ENCODE measurements at places on chromosomes 6 and 20.

GRCh38 chr6:157976345-157977175 is 5.1 kb upstream of the SYNJ2 start:
- DNase-seq = no peak

DNA sequence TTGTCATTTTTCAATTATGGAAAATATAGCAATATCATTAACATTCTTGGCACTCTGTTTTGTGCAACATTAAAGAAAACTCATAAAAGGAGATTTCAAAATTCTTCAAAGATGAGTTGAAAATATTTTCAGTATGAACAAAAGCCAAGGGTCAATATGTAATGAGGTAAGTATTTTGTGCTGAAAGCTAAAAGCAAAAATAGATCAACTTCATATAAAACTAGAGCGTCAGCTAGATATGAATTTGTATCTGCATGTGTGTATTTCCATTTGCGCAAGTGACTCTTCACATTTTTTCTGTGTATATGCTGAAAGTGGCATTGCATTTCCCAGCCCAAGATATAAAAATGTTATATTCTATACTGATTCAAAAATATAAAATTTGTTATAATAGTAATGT is 492.1 kb upstream of the EYS start:
- DNase-seq = no peak

DNA sequence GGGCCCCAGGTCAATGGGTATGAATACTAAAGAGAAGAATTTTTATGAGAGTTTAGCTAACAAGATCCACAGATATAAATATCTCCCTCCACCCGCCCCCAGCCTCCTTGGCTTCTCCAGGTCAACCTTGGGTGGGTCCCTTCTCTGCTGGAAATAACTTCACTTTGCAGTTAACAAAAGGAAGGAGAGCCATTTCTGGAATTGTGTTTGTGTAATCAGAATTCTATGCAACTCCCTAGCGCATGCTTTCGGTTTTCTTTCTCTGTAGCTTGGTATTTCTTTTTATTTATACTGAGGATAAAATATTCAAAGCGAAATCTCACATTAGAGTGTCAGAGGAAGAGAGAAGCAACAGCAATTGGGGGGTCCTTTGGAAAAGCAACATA is 27.1 kb downstream of the RIPOR2 start:
- no peak for DNase-seq

DNA sequence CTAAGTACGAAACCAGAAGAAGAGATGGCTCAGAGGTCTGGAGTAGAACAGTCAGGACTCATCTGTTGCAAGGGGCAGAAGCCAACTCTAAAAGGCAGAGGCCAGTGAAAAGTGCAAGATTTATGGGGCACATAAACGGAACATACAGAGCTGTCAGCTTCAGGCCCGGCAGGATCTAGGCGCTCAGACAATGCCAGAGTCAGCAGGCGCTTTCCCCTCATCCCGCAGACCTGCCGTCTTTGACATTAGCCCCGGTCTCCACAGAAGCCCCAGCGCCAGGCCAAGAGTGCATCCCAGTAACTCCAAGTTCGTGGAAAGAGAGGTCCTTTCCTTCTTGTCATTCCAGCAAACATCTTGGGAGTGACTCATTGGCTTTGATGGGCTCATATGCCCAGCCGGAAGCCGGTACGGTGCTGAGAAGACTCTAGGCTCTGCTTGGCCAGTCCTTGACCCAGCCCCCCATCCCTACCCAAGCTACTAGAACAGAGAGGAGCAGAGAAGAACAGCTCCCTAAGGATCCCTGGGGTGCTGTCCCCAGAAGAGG is 260.9 kb downstream of the TAF4 start:
- no peak for DNase-seq

DNA sequence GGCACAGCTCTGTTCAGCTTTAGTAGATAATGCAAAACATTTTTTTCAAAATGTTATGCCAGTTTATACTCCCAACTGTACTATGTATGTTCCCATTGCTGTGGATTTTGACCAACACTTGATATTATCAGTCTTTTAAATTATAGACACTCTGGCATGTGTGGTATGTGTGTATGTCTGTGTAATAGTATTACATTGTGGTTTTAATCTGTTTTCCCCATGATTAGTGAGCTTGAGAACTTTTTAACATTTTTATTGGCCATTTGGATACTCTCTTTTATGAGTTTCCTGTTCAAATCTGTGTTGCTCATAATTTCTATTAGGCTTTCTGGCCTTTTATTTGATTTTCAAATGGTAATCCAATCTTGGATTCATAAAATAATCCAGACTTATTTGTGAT is 69.2 kb upstream of the TXNDC5 start:
- no peak for DNase-seq

- no peak for DNase-seq
These were observed 4.5 kb downstream of the MRPL14 start for GRCh38 chr6:44122801-44123200.

- DNase-seq = no peak
These were observed 339.9 kb upstream of the RNF217 start for GRCh38 chr6:124622351-124622750.

DNA sequence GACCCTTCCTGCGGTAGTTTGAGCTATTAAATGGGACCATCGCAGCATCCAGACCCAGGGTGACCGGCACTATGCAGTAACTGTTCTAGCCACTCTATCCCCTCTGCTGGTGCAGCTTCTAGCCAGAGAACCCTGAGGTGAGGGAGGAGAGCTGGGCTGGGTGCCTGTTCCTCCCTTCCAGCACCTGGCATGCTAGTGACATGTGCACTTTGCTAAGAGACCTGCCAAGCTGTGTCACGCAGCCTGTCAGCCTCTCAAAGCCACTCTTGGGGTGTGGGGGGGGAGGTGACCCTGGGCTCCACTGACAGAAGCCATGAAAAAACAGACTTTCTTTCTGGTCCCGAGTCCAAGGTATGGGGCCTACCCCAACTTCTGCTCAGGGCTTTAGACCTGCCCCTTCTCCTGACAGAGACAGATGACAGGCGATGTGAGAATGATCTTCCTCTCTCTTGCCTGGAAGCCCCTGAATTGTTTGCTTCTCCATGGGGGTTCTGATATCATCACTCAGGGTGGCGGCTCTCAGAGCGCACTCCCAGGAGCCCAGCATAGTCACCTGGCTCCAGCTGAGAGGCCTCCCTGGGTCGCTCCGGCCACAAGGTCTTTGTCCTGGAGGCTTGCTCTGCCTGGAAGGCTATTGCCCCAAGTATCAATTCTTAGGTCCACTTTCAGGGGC is 47.2 kb upstream of the MLN start:
- no peak for DNase-seq

DNA sequence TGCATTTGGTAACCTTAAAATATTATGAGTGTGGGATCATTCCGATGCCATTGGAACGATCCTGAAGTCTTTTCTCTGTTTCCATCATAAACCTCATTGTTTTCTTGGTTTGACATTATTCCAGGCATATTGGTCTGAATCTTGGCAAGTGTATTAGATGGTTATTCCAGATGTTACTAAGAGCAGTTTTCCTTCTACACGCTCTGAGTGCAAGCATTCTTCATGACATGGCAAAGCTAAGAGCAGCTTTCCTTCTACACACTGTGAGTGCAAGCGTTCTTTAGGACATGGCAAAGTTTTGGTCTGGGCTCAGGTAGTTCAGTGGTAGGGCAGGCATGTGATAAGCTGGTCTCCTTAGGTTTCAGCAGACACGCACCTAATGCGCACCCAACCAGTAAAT is 53.0 kb downstream of the SMOC2 start:
- DNase-seq = no peak

DNA sequence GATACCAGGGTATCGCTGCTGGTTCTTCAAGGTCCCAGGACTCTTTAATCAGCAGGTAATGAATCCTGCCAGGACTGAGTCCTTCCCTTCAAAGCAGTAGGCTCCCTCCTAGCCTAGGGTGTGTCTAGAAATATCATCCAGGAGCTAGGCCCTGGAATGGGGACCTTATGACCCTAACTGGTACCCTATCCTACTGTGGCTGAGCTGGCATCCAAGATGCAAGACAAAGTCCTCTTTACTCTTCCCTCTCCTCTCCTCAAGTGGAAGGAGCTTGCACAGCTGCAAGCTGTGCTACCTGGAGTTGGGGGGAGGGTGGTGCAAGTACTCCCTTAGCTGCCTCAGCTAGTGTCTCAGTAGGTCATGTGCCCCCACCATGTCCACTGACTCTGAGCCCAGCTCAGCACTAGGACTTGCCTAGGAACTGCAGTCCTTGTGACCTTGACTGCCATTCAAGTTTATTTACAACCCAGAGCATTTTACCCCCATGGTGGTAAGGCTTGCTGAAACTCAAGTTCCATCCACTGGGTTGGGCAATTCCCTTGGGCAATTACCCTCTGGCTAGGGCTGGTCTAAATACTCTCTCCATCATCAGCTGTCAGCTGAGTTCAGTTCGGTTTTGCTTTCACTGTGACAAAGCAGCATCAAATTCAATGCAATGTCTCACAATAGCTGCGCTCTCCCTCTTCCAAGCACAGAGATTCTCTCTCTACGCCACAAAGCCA is 48.4 kb upstream of the TOP1 start:
- no peak for DNase-seq

DNA sequence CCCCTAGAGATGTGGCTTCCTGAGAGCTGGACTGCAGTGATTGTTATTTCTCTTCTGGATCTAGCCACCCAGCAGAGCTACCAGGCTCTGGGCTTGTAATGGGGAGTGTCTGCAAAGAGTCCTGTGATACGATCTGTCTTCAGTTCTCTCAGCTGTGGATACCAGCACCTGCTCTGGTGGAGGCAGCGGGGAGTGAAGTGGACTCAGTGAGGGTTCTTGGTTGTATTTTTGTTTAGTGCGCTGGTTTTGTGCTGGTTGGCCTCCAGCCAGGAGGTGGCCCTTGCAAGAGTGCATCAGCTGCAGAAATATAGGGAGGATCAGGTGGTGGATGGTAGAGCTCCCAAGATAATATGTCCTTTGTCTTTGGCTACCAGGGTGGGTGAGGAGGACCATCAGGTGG is 33.7 kb downstream of the PAX1 start:
- no peak for DNase-seq

GRCh38 chr6:151400473-151400872 is 9.1 kb upstream of the ZBTB2 start:
- no peak for DNase-seq

GRCh38 chr20:8389381-8390036 is 257.4 kb downstream of the PLCB1 start:
- DNase-seq = no peak

DNA sequence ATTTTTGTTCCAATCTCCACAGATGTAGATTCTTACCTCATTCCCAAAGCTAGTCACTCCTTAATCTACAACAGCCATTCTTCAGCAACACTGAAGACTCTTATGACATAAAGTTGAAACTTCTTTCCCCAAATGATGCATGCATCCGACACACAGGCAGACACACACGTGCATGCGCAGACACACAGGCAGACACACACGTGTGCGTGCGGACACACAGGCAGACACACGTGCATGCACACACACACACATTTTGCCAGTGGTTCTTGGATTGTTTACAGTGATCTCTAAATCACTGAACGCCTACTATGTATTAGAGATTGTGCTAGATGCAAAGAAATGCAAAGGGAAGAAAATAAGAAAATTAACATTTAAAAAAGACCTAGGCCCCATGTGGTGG is 9.0 kb upstream of the TRPC4AP start:
- no peak for DNase-seq

- no peak for DNase-seq
These were observed 406.6 kb upstream of the IRAK1BP1 start for GRCh38 chr6:78460711-78461110.

GRCh38 chr20:44450903-44451450 is 24.7 kb upstream of the TTPAL start:
- DNase-seq = no peak

DNA sequence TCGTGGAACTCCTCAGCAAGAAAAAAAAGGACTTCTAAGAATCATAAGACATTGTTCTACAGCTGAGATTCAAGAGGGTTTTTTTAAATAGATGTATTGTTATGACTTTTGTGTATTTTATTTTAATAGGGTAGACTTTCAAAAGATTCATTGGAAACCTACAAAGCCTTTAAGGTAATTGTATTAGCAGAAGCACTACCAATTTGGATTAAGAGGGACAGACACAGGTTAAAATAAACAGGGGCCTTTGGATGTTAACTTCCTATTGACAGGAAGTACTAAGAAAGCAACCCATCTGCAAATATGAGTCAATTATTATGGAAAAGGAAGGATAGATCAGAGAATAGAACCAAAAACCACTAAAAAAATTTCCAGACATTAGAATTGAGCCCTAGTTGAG is 153.5 kb downstream of the HDGFL1 start:
- DNase-seq = no peak

- DNase-seq = no peak
These were observed 232.3 kb downstream of the NFATC2 start for GRCh38 chr20:51310216-51310615.

DNA sequence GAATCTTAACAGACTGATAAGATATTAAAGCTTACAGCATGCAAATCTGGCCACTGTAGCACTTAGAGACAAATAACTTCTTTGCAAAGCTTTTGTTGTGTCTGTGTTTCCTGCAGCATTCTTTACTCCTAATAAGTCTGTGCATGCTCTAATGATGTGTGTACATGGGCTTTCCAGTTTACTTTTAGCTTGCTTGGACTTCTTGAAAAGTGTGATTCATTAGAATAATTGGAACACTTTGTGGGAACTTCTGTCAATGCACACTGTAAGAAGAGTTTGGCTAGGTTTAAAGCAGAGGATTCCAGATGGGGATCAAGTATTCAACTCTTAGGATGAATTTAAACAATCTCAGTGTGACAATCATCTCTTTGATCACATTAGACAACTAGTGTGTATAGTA is 22.1 kb upstream of the TINAG start:
- DNase-seq = no peak

- DNase-seq = no peak
These were observed 170.2 kb downstream of the ZDHHC14 start for GRCh38 chr6:157551041-157551832.

DNA sequence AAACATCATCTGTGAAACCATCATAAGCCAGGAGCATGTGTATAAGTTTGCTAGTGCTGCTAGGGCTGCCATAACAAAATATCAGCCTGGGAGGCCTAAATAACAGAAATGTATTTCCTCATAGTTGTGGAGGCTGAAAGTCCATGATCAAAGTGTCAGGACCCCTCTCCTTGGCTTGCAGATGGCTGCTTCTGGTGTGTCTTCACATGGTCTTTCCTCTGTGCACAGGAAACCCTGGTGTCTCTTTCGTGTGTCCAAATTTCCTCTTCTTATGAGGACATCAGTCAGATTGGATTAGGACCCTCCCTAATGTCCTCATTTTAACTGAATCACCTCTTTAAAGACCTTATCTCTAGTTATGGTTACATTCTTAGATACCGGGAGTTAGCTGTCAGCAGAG is 6.2 kb upstream of the CITED2 start:
- no peak for DNase-seq

DNA sequence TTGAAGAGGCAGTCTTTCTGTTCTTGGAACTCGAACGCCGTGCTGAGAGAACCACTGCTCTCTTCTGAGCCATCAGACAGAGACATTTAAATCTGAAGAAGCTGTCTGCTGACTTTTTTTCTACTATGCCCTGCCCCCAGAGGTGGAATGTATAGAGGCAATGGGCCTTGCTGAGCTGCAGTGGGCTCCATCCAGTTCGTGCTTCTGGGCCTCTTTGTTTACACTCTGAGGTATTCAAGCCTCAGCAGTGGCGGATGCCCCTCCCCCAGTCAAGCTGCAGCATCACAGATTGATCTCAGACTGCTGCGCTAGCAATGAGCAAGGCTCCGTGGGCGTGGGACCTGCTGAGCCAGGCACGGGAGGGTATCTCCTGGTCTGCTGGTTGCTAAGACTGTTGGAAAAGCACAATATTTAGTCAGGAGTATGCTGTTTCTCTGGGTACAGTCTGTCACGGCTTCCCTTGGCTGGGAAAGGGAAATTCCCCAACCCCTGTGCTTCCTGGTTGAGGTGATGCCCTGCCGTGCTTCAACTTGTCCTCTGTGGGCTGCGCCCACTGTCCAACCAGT is 526.8 kb downstream of the CD109 start:
- DNase-seq = no peak

- DNase-seq = no peak
These were observed 8.7 kb downstream of the REPS1 start for GRCh38 chr6:138979365-138979764.
